ENCODE measurements at places on chromosomes 5 and 9. TPM values are rescaled to one million over a fixed set of nuclear protein-coding genes. Genes with fewer than 3 reads are reported as not detected.

DNA sequence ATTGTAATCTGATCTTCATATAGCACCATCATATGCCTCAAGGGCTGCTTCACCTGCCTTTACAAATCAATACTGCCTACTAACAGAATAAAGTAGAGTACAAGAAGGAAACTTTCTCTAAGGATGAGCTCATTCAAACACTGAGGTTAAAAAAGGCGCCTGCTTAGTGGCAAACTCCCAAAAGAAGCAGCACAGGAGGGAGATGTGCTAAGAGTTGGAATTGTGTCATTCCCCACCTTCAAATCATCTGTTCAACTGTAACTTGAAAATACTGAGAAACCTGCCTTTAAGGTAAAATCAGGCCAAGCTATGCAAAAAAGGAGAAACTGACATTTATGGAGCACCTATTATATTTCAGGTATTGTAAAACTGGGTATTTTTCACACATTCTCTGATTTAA, 560.6 kb downstream of the PTPRD start:
- no peak overlapping the region for H3K27ac ChIP-seq
- peaks cover 2% of the 10 kb centered on the region for H3K27me3 ChIP-seq
- peaks cover 28% of the 10 kb centered on the region for H3K4me1 ChIP-seq
- H3K36me3 ChIP-seq, result no peaks in the 10 kb centered on the region
- H3K4me3 ChIP-seq, result no peak overlapping the region
- no peak for DNase-seq

MYMK gene
- not detected for total RNA-seq

- peak overlapping the region; percentile 50 for H3K4me3 ChIP-seq
- peaks cover 17% of the 10 kb centered on the region for H3K4me1 ChIP-seq
- DNase-seq, result no peak
- H3K27me3 ChIP-seq, result no peaks in the 10 kb centered on the region
- no peak overlapping the region for H3K27ac ChIP-seq
Observed at GRCh38 chr5:66675406-66675805, 79.2 kb downstream of the MAST4 start.

DNA sequence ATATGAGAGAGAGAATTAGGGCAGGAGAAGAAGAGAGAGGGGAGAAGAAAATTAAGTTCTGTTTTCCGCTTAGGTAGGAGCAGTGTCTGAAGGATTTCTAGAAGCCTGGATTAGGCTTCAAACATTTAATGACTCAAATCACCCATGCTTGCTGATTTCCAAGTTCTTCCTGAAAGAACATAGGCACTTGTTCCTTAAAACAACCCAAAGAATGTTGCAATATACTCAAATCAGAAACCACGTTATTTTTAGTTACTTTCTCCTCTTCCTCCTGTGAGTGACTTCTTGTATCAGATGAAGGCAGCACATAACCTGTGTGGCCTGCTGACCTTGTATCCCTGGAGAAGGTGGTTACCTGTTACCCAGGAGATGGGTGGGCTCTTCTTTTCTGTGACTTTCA, 351.5 kb upstream of the KLF4 start:
- peaks cover 4% of the 10 kb centered on the region for H3K4me1 ChIP-seq
- DNase-seq, result no peak
- H3K27ac ChIP-seq, result no peak overlapping the region

- no peak overlapping the region for H3K27ac ChIP-seq
- H3K4me3 ChIP-seq, result no peak overlapping the region
- H3K4me1 ChIP-seq, result no peaks in the 10 kb centered on the region
- DNase-seq, result no peak
- H3K36me3 ChIP-seq, result peaks cover 5% of the 10 kb centered on the region
Observed at GRCh38 chr9:120453792-120454191, 126.2 kb downstream of the CDK5RAP2 start.

DNA sequence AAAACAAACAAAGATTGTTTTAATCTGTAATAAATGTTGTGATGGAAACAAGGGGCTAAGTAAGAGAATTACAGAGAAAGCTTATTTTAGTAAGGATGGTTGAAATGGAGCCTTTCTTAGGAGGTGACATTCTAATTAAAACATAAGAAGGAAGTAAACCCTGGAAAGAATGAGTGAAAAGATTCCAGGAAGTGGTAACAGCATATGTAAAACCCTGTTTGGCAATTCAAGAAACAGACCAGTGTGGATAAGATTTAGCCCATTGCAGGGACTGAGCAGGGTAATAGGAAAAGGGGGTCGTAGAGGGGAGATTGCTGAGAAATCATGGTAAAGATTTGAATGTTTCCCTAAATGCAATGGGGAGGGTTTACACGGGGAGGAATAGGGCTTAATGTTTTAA, 21.6 kb upstream of the PIP5K1B start:
- H3K27ac ChIP-seq, result no peak overlapping the region
- H3K36me3 ChIP-seq, result no peaks in the 10 kb centered on the region
- no peak overlapping the region for H3K4me3 ChIP-seq
- DNase-seq, result no peak
- H3K27me3 ChIP-seq, result no peaks in the 10 kb centered on the region

- no peak for DNase-seq
- H3K27ac ChIP-seq, result peak overlapping the region; percentile 95
- H3K4me3 ChIP-seq, result peak overlapping the region; percentile 56
- H3K4me1 ChIP-seq, result peaks cover 19% of the 10 kb centered on the region
- H3K27me3 ChIP-seq, result peaks cover 3% of the 10 kb centered on the region
- H3K36me3 ChIP-seq, result peaks cover 5% of the 10 kb centered on the region
Observed at GRCh38 chr5:107112216-107112615, 558.5 kb downstream of the EFNA5 start.
